ENCODE measurements at places on chromosomes 12 and 14.

- DNase-seq = no peak
Observed at GRCh38 chr14:68564191-68564825, 228.6 kb downstream of the ZFP36L1 start.

DNA sequence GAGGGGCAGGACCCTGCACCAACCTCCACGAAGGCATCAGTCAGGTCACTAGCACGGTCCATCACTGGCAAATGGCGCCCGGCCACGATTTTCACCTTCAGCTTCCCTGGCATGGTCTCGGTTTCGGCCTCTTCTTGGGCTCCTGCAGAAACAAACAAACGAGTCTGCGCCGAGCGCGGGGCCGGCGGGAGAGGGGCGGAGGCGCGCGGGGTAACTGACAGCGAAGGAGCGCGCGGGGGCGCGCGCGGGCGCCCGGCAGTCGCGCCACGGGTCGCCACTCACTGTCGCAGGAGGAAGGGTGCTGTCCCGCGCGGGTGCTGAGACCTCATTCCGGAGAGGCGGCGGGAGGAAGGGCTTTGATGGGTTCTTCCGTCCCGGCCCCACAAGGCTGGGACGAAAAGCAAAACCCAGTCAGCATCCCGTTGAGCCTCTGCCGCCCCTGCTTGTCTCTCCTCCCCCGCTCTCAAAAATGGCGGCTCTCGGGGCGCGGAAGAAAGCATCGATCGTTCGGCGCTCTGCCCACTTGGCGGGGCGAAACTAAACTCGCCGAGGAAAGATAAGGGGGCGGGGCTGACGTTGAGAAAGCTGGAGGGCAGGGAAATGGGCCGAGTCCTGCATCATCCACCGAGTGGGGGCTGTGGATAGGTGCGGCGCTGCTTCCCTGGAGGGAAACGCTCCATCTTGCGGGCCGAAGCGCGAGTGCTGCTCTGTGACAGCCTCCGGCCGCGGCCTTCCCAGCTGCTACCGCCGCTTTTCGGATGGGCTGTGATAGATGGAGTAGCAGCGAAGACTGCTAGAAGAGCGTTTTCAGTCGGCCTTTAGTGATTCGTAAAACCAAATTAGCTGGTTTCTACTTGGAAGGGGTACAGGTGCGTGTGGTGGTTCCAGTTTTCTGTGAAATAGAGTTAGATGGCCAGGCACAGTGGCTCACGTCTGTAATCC lies at the start of gene C2CD5:
TSS of gene C2CD5 (minus strand) at position 505 of the 942 bp plus-strand sequence. CDS start at position 113, 392 bp downstream.
- DNase-seq = peak; percentile 96

GRCh38 chr14:91464615-91465205 lies 45.4 kb downstream of the PPP4R3A start:
- no peak for DNase-seq

- DNase-seq = no peak
Observed at GRCh38 chr12:111408116-111408440, 2.4 kb downstream of the SH2B3 start.

DNA sequence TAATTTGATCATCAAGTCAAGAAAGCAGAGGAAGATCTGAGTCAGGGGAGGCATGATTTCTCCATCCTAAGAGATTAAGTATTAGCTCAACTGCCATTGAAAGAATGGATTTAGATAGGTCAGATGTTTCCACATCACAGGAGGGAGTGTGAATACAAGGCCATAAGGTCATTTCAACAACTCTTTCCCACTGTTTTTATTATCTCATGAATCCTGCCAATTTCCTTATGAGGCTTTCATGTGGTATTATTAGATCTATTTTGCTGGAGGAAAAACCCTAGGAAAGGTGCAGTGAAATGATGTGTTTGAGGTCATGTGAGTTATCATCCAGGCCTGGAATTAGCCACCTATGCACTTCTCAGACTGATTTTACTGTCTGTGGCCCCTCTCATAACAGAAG lies 269.0 kb downstream of the NOVA1 start:
- DNase-seq = no peak

DNA sequence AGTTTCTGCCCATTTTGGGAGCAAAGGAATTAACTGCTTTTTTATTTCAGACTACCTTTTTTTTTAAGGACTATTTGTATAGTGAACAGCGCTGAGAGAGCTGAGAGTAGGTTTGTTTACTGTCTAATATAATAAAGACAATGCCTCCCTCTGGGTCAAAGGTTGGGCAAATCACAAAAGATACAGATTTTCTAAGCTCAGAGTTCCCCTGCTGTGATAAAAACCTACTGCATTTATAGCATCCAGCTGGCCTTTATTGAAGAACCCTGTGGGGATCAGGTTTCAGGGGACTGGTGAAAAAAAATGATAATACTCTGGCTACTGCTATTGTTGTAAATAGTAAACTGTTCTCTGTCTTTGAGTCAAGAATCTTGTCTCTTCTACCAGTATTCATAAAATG lies 28.7 kb downstream of the CCDC59 start:
- DNase-seq = no peak

- no peak for DNase-seq
Observed at GRCh38 chr12:125674554-125675338, 609.5 kb downstream of the AACS start.

DNA sequence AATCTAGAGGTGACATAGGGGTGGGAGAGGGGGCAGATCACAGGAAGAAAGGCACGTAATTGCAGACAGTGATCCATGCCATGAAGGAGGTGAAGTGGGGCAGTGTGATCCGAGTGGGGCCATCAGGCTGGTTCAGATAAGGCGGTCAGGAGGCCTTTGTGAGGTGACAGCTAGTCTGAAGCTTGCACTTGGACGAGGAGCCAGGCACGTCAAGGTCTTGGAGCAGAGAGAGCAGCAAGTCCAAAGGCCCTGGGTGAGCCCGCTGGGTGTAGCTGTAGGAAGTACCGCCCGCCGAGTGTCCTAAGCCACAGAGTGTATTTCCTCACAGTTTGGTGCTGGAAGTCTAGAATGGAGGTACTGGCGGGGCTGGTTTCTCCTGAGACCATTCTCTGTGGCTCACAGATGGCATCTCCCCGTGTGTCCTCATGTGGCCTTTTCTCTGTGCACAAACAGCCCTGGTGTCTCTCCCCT lies 23.6 kb downstream of the RHOF start:
- no peak for DNase-seq

DNA sequence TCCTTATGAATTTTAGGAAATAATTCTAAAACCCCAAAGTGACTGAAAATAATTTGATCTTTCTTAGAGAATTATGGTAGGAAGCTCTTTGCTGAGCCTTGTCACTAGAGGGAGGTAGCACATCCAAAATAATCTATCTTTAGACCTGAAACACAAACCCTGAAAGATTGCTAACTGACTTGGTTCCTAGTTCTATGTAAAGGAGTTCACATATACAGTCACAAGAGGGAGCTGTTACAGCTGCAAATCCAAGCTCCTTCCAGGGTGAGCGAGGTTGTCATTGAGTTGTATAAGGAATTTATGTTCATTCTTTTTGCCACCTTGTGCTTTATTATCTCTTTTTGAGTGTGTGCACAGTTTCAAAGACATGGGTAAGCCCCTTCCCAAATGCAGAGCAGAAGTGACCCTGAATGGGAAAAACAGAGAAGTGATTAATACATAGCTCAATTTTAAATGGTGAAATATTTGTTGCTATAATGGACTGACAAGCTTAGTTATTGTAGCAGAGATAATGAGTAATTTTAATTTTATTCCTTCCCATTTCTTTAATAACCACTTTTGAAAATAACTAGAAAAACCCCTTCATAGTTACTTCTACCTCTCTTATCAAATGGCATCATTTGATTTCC lies 387.9 kb downstream of the DAD1 start:
- peak; percentile 20 for DNase-seq

DNA sequence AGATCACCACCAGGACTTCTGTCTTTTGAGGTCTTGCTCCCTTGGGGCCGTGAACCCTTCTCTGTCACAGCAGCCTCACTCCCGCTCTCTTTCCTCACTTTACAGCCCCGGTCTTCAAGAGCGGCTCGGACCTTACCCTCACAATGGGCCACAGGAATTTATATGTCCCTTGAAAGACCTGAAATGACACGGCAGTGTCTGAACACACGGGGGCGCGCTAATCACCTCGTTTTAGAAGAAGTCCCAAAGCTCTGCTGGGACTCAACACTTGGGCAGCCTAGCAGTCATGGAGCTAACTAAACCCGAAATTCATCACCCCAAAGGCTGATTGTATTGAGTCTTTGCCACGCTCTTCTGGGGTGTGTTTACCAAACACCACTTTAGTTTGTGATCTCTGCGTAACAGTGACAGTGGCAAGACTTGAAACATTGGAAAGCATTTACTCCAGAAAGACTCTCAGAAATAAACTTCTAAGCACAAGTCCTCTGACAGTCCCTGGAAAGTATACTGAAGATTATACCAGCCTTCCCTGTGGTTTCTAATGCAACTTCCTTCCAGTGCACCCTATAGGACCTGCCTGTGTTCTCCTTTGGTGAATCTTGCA lies 29.0 kb downstream of the SERPINA11 start:
- peak; percentile 45 for DNase-seq

GRCh38 chr12:130576371-130576816 lies 139.7 kb downstream of the RIMBP2 start:
- no peak for DNase-seq

DNA sequence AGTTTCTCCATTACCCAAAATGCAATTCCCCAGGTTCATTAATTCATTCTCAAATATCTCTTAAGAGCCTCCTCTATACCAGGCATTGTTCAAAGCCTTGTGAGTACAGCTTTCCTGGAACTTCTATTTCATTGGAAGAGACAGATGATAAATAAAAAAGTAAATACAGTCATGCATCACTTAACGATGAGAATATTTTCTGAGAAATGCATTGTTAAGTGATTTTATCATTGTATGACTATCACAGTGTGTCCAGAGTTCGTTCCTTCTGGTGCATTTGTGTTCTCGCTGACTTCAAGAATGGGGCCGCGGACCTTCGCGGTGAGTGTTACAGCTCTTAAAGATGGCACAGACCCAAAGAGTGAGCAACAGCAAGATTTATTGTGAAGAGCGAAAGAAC lies 66.0 kb downstream of the ANO4 start:
- DNase-seq = no peak

- DNase-seq = no peak
Observed at GRCh38 chr14:51360592-51360991, 120.5 kb downstream of the TMX1 start.

GRCh38 chr12:117356048-117356447 lies 5.4 kb downstream of the NOS1 start:
- DNase-seq = no peak

DNA sequence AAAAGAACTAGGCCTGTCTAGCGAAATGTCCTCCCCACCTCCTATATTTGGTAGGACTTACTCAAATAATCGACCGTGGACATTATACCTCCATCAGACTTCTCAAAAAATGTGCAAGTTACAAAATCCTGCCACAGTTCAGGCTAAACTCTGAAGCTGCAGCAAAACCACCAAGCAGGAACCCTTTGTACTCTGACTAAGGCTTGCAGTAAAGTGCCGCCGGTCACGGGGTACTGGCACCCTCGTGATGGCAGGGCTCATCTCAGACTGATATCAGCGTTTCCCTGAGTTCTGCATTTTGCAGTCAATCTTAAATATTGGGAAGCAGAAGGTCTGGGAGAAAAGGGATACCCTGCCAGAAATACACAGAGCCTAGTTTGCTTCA lies 17.1 kb downstream of the SLC11A2 start:
- DNase-seq = peak; percentile 89

DNA sequence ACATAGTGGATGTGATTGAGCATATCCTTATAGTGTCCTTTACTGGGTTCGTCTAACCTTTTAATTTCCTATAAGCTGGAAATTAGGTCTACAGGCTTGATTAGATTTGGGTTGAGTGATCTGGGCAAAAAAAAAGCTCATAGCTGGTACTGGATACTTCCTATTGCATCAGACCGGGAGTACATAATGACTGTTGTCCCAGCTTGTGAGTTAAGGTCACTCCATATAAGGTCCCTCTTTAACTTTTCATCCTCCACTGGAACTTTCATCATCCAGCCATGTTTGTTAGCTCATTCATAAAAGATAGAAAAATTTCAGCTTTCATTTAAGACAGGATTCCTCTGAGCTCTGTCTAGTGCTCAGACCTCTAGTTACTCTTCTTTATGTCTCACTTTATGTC lies 80.8 kb downstream of the C14orf132 start:
- DNase-seq = no peak

Measured in midbrain (tissue), 1 donor.